Peyer's patch (tissue), 4 donors: ENCODE measurements at places on chromosomes 4 and X. TPM values are rescaled to one million over a fixed set of nuclear protein-coding genes. Genes with fewer than 3 reads are reported as not detected.

GRCh38 chr4:129179276-129179675, 83.3 kb downstream of the C4orf33 start:
- no peak for DNase-seq

GRCh38 chr4:148674876-148675275, 232.7 kb upstream of the NR3C2 start:
- DNase-seq, result no peak

AWAT1 gene
- not detected for total RNA-seq

MTNR1A gene
- total RNA-seq, result not detected

DDIT4L gene
- total RNA-seq, result 0.35 TPM

DNA sequence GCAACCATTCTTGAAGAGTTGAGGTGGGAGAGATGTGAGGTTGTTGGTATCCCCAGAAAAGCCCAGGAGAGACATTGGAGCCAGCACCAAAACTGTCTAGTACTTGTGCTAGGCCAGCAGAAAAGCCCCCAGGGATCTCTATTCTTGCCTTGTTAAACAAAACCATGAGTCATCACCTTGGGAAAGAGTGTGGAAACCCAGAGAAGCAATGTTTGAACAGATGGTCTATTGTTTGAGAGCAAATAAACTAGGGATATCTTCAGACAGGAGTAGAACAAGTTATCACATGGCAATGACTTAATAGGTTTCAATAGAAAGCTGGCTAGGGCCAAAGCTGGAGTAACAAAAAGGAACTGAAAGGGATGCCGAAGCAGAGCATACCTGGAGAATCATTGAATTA, 195.7 kb upstream of the CASK start:
- DNase-seq, result no peak

TLR10 gene
- 2.0 TPM for total RNA-seq

DNA sequence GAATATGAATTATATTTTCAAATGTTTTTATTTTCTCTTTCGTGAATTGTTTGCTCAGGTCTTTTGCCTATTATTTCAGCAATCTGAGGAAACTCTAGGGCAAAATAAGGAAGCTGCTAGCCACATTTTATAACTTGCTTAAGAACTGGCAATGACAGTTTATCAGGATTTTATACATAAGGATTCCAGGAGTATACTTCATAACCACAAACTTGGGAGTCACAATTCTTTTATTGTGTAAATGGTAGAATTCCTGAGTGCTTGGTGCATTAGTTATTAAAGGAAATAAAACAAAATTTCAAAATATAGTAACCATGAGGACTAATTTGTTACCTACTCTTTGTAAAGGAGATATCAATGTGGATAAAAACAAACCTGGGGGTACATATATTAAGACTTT, 54.4 kb downstream of the PALLD start:
- DNase-seq, result no peak

- no peak for DNase-seq
These were observed 1317.2 kb downstream of the PCDH7 start for GRCh38 chr4:32037399-32037798.

GRCh38 chr4:46081674-46082073, 42.2 kb downstream of the GABRG1 start:
- DNase-seq, result no peak

DNA sequence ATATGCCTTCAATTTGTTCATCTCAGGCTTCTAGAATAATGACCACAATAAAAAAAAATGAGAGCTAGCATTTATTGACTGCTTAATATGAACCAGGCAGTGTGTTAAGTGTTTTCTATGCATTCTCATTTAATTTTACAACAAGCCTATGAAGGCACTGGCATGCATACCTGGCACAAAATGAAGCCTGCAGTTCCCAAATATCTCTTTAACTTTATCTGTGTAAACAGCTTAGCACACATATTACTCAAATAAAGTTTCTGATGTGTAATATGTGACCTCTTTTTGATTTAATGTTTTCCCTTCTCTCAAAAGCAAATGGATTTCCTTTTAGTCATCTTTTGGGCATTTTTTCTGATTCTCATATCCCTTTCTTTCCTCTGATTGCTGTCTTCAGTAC, 671.8 kb downstream of the PCDH7 start:
- DNase-seq, result no peak

DNA sequence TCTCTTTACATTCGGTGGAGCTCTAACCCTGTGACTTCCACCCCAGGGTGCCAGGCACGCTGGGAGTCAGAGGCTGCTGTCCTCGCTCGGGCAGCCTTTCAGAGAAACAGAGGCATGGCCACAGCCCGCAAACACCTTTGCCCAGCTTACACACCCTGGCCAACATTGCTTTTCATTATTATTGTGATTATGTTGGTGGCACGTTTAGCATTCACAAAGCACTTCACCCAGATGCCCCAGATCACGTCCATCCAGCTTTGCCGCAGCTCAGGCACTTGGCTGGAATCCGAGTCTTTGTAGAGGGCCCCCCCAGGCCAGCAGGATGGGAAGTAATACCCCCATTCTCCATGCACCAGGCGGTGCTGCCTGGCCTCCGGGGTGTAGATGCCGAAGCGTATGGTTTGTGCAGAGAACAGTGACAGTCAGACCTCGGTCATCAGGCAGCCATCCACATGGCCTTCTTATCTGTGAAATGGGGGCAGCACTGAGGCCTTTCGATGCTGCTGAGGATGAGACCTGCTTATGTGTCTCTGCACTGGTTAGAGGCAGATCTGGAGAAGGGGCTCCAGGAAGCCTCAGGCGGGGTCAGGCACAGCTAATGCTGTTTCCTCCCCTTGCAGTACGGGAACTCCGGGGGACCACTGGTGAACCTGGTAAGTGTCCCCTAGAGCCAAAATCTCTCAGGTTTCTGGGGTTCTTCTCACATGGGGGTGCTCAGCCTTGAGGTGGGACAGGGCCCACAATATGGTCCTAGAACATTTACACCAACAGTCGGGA, 22.3 kb downstream of the HTRA3 start:
- DNase-seq, result no peak

DNA sequence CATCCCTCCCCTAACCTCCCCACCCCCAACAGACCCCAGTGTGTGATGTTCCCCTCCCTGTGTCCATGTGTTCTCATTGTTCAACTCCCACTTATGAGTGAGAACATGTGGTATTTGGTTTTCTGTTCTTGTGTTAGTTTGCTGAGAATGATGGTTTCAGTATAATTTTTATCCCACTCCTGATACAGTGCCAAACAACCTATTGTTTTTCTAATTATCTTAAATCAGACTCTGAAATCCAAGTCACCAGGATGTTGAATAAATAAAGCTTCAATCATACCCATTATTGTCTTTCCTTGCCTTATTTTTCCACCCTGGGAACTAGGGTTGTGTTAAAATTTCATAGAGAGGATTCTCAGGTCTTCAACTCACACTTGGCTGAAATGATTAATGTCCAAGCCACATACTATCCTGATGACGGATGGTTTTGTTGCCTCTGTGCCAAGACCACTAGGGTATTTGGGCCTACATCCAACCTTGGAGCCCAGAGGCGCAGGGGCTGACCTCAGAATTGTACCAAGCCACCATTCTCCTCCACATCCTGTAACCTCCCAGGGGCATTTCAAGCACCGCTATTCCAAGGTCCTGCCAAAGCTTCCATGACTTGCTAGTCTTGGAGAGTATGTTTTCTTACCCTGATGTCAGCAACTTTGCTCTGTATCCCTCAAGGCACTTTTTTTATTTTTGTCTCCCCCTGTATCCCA, 332.4 kb downstream of the ARHGAP24 start:
- no peak for DNase-seq
